ENCODE measurements at places on chromosomes 3 and 15.

DNA sequence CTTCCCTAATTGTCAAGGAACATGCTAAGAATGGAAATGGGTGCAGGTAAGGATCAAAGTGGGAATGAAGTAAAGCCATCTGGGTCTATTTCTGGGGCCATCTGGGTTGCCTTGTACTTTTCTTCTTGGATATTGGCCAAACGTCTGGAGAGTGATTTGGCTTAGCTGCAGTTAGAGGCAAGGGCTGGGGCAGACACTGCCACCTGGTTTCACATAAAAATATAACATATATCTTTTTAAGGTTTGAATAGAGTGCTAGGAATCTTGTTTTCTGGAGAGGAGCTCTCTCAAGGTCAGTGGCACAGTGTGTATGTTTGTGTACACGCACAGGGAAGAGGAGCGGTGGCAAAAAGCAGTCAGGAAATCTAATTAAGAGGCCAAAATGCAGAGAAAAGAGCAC is 24.7 kb upstream of the EOMES start:
- no peak for DNase-seq

- DNase-seq = no peak
These were observed 80.2 kb downstream of the BFSP2 start for GRCh38 chr3:133479895-133480669.

DNA sequence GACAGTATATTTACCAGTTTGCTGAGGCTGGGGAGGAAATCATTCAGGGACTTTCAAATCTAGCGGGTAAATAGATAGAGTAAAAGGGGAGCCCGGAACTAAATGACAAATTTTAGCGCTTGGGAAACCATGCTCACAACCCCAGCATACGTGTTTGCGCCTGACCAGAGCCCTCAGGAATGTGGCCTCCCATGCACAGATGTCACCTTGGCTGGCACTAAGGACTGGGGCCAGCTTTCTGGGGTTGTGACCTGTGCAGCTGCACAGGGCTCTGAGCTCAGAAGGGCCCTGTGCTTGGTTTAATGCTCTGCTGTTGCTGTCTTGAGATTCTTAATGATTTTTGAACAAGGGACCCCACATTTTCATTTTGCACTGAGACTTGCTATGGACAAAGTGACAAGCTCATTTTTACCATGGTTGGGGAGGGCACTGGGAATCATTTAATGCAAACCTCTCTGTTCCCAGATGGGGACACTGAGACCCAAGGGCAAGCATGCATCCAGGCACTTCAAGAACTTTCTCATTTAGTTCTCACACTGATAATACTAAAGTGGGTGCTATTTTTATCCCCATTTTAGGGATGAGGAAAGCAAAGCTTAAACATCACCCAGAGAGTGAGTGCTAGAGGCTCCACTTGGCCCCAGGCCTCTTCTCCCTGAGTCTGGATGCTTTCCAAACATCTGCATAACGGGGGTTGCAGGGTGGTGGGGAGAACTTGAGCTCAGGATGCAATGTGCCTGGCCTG is 44.1 kb upstream of the FAM107A start:
- DNase-seq = no peak

GRCh38 chr3:143482106-143483088 is 362.8 kb downstream of the CHST2 start:
- DNase-seq = no peak

DNA sequence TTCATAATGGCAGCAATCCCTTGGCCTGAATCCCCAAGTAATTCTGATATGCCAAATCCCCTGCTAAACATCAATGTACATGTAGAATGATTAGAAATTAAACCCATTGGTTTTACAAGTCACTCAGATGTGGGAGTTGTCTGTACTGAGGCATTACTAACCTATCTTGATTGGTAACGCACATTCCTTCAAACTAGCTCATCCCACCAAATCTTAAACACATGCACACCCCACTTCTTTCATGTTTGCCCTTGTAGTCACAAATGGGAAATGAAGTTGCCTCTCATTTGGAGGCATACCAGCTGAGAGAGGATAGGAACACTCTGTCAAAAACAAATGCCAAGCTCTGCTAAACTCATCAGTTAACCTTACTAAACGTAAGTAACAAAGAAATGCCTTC is 29.1 kb upstream of the MAN2C1 start:
- no peak for DNase-seq

GRCh38 chr3:16071206-16071605 is 103.3 kb upstream of the GALNT15 start:
- DNase-seq = no peak

- DNase-seq = no peak
These were observed 130.5 kb downstream of the UBE2E2 start for GRCh38 chr3:23333633-23334032.

Measured in SK-N-MC (cell line).